ENCODE measurements at places on chromosomes 13 and 19. TPM values are rescaled to one million over a fixed set of nuclear protein-coding genes. Genes with fewer than 3 reads are reported as not detected.

The IRGQ gene
- 26.2 TPM for total RNA-seq

The SPIB gene
- 1.2 TPM for total RNA-seq

The RNF113B gene
- total RNA-seq = not detected

The MEF2B gene
- total RNA-seq = 0.42 TPM

The WDFY2 gene
- 14.5 TPM for total RNA-seq

Measured in urinary bladder (tissue), 4 donors.